ENCODE measurements at places on chromosomes 4 and X. TPM values are rescaled to one million over a fixed set of nuclear protein-coding genes. Genes with fewer than 3 reads are reported as not detected.

The DAPP1 gene
- 16.7 TPM for total RNA-seq

The AMTN gene
- total RNA-seq = not detected

The SHISA3 gene
- total RNA-seq = 0.76 TPM

The GPR50 gene
- not detected for total RNA-seq

The INTS6L gene
- 24.9 TPM for total RNA-seq

The GJB1 gene
- not detected for total RNA-seq

The IL1RAPL1 gene
- not detected for total RNA-seq

The PABPC1L2A gene
- total RNA-seq = not detected

DNA sequence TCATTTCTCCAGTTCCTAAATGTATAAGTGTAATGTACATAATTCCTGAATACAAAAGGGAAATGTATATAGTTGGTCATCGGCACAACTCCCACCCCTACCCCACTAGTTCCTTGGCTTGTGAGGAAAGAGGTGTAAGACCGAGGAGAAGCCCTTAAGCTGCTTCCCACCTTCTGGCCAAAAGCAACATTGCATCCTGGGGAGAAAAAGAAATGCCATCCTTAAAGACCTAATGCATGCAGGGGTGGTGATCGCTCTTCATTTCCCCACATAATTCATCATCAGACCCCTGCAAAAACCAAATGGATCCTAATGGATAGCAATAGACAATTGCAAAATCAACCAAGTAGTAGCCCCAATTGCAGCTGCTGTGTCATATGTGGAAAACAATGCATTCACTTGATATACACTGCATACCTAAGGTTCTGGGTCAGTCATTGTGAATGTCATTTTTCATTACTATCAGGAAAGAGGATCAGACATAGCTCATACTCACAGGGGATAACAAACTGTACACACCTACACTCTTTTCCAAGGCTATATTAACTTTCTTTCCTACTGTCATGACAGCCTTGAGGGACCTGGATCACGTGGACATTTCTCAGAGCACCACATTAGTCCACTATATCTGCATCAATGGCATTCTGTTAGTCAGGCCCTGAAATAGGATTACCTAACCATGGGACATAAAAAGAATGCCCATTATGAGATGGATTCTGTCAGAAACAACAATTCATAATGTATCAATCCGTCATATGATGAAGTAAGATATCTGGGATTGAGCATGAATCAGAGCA is 31.7 kb upstream of the NFXL1 start:
- no peak overlapping the region for H3K27ac ChIP-seq
- no peaks in the 10 kb centered on the region for H3K4me1 ChIP-seq
- no peak overlapping the region for H3K4me3 ChIP-seq
- no peaks in the 10 kb centered on the region for H3K27me3 ChIP-seq
- DNase-seq = no peak

DNA sequence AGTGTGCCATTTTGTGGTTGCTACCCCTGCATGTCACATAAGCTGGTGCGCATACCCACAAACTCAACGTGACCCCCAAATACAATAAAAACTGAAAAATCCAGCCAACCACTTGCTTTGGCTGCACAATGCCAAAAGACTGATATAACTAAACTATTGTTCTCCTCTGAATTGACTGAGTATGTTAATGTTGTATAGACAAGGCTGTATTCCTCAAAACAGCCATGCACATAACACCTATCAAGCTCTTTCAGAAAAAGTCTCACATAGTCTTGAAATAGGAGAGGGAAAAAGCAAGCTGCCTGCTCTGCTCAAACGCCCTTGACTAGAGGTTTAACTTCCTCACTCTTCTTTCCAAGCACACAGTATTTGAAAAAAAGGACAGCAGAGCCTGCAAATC is 126.4 kb upstream of the NOCT start:
- no peaks in the 10 kb centered on the region for H3K4me1 ChIP-seq
- peaks cover 4% of the 10 kb centered on the region for H3K27me3 ChIP-seq
- H3K4me3 ChIP-seq = no peak overlapping the region
- DNase-seq = no peak

DNA sequence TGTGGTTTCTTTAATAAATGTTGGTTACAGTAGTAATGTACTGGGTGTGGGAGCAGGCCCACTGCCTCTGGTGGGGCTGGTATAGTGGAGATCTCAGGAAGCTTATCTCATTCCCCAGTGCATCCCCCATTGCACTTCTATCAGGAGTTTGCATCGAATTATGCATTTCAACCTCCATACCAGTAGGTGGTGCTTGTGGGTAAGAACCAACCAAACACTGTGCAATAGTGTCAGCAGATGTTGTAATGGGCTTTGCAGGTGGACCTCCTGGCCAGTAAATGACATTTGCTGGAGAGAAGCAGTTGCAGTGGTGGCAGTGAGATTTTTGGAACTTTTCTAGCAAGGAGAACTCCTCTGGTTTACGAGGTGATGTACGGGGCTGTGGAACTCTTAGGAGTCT is 150.6 kb downstream of the POU3F4 start:
- no peaks in the 10 kb centered on the region for H3K36me3 ChIP-seq
- no peak for DNase-seq
- no peaks in the 10 kb centered on the region for H3K4me1 ChIP-seq
- no peak overlapping the region for H3K4me3 ChIP-seq
- H3K27me3 ChIP-seq = no peaks in the 10 kb centered on the region
- no peak overlapping the region for H3K27ac ChIP-seq

DNA sequence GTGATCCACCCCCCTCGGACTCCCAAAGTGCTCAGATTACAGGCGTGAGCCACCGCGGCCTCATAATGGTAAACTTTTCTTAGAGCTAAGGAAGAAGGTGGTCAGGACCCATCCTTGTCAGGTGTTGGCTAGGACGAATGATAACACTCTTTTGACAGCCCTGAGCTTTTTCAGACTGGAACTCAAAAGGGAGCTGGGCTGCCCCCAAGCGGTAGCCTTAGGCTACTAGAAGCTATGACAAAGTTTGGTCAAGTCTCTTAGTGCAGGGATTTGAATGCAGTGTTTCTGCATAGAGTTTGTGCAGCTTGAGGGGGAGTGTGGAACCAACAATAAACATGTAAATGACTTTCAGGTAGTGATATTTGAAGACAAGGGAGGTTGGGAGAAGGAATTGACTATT is 11.8 kb upstream of the HSD17B10 start:
- peak; percentile 64 for DNase-seq
- H3K27me3 ChIP-seq = no peaks in the 10 kb centered on the region
- no peak overlapping the region for H3K4me3 ChIP-seq
- H3K4me1 ChIP-seq = peaks cover 11% of the 10 kb centered on the region
- H3K27ac ChIP-seq = no peak overlapping the region

GRCh38 chrX:97398030-97398551 is 514.4 kb downstream of the RPA4 start:
- peak overlapping the region; percentile 37 for H3K27ac ChIP-seq
- no peaks in the 10 kb centered on the region for H3K27me3 ChIP-seq
- peaks cover 51% of the 10 kb centered on the region for H3K4me1 ChIP-seq
- DNase-seq = peak; percentile 20
- no peaks in the 10 kb centered on the region for H3K36me3 ChIP-seq

- H3K27me3 ChIP-seq = no peaks in the 10 kb centered on the region
- H3K4me1 ChIP-seq = no peaks in the 10 kb centered on the region
- H3K36me3 ChIP-seq = no peaks in the 10 kb centered on the region
- no peak overlapping the region for H3K27ac ChIP-seq
- DNase-seq = no peak
These were observed 109.0 kb downstream of the CXXC4 start for GRCh38 chr4:104385713-104386112.

DNA sequence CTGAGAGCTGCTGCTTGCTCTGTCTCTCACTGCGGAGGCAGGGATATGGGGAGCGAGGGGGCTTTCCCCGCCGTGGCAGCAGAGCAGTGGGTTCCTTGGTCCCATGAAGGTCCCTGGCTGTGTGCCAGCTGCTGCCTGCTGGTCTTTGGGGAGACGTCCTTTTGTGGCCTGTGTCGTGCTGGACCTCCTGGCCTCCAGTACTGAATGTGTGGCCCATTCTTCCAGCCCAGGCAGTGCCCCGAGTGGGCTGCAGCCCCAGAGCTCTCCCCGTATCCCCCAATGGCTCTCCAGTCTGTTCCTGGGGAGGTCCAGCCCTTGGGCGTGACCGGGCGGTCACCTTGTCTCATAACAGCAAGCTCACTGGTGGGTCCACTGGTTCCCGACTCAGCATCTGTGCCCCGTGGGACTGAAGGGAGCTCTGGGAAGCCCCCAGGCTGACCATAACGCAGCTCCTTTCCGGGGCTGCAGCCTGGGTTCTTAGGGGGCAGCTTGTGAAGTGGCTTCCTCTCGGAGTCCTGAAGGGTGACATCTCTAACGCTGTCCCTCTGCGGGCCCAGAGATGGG is 115.6 kb downstream of the SMIM20 start:
- H3K36me3 ChIP-seq = no peaks in the 10 kb centered on the region
- H3K4me1 ChIP-seq = peaks cover 2% of the 10 kb centered on the region
- no peak for DNase-seq
- H3K4me3 ChIP-seq = no peak overlapping the region
- no peak overlapping the region for H3K27ac ChIP-seq

- peak overlapping the region; percentile 61 for H3K27ac ChIP-seq
- H3K27me3 ChIP-seq = no peaks in the 10 kb centered on the region
- H3K4me3 ChIP-seq = no peak overlapping the region
- no peak for DNase-seq
- peaks cover 8% of the 10 kb centered on the region for H3K4me1 ChIP-seq
These were observed 328.0 kb upstream of the PPP1R2C start for GRCh38 chrX:43106009-43106408.

DNA sequence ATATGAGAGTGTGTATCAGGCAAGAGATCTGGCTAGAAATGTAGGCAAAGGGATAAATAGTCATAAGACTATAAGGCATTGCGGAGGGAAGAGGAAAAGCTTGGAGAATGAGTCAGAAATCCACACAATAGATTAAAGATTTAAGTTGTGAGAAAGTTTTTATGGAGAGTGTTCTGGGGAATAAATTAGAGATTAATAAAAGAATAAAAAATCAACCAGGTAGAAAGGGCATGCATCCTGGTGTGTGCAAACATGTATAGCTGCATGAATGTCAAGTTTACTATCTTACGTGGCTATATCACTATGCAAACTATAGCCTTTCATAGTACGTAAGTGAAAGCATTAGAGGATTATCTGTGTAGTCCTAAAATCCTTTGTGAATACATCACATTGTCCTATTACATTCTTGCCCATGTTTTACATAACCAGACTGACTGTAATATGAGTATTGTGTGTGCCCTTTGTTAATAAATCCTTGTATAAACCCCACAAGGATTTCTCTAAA is 36.9 kb downstream of the SNCA start:
- H3K27me3 ChIP-seq = peaks cover 5% of the 10 kb centered on the region
- no peak overlapping the region for H3K27ac ChIP-seq
- H3K36me3 ChIP-seq = no peaks in the 10 kb centered on the region
- H3K4me3 ChIP-seq = no peak overlapping the region
- no peak for DNase-seq

- no peaks in the 10 kb centered on the region for H3K36me3 ChIP-seq
- no peak overlapping the region for H3K4me3 ChIP-seq
- no peak for DNase-seq
- H3K4me1 ChIP-seq = no peaks in the 10 kb centered on the region
- H3K27me3 ChIP-seq = no peaks in the 10 kb centered on the region
These were observed 1297.7 kb downstream of the C4orf33 start for GRCh38 chr4:130393642-130394041.
